Subcutaneous adipose tissue (tissue), 4 donors: ENCODE measurements at places on chromosomes 11 and 22. TPM values are rescaled to one million over a fixed set of nuclear protein-coding genes. Genes with fewer than 3 reads are reported as not detected.

The MRTFA gene
- 16.5 TPM for total RNA-seq

The MYOD1 gene
- not detected for total RNA-seq

The LUZP2 gene
- total RNA-seq = 0.66 TPM

The NLRP10 gene
- total RNA-seq = not detected

The APOA4 gene
- not detected for total RNA-seq

The CD3D gene
- total RNA-seq = 4.9 TPM

The GLYATL1 gene
- total RNA-seq = not detected

The ANKK1 gene
- total RNA-seq = 0.66 TPM

The GDPD4 gene
- total RNA-seq = not detected

The ZNF214 gene
- total RNA-seq = 0.57 TPM

The UBQLNL gene
- 0.98 TPM for total RNA-seq

The PLET1 gene
- total RNA-seq = not detected

The SERHL2 gene
- total RNA-seq = 1.3 TPM

The CRYBA4 gene
- total RNA-seq = not detected

The GALNT18 gene
- 57.1 TPM for total RNA-seq

The APOA5 gene
- not detected for total RNA-seq

The KDM4D gene
- 0.75 TPM for total RNA-seq

The CRY2 gene
- 28.0 TPM for total RNA-seq

The CNIH2 gene
- total RNA-seq = not detected

The BTBD18 gene
- total RNA-seq = not detected

The HBB gene
- total RNA-seq = 22.2 TPM

The APOA1 gene
- total RNA-seq = not detected

The SEPTIN3 gene
- 0.51 TPM for total RNA-seq

The OR10A2 gene
- total RNA-seq = not detected

The UPK3A gene
- not detected for total RNA-seq

The OR52E8 gene
- total RNA-seq = not detected

The CAVIN3 gene
- total RNA-seq = 34.9 TPM

The PARVG gene
- 92.0 TPM for total RNA-seq

The MFRP gene
- total RNA-seq = not detected

The ALG8 gene
- 23.6 TPM for total RNA-seq

The GLB1L2 gene
- 0.75 TPM for total RNA-seq

The OR52I2 gene
- total RNA-seq = not detected

The MYH9 gene
- 217 TPM for total RNA-seq

The OR51B5 gene
- total RNA-seq = not detected

The IGSF22 gene
- not detected for total RNA-seq

The RANGAP1 gene
- 26.0 TPM for total RNA-seq

The IFITM1 gene
- 134 TPM for total RNA-seq

The HSD17B12 gene
- total RNA-seq = 41.2 TPM

The ZBTB16 gene
- total RNA-seq = 167 TPM

The SEC14L6 gene
- not detected for total RNA-seq

The LMO2 gene
- 10.4 TPM for total RNA-seq

The MS4A7 gene
- total RNA-seq = 458 TPM

The TMEM121B gene
- total RNA-seq = 0.51 TPM

The PAX6 gene
- total RNA-seq = not detected

The RASL10A gene
- total RNA-seq = 2.2 TPM

The GAL3ST3 gene
- total RNA-seq = not detected

The IGLL5 gene
- 2.2 TPM for total RNA-seq

The TEX12 gene
- total RNA-seq = 1.1 TPM

The OR4A16 gene
- not detected for total RNA-seq

The RAB39A gene
- total RNA-seq = 3.1 TPM

The FDXACB1 gene
- total RNA-seq = 1.9 TPM

The ARHGAP8 gene
- total RNA-seq = 2.9 TPM
